ENCODE measurements at places on chromosomes 6 and 20.

DNA sequence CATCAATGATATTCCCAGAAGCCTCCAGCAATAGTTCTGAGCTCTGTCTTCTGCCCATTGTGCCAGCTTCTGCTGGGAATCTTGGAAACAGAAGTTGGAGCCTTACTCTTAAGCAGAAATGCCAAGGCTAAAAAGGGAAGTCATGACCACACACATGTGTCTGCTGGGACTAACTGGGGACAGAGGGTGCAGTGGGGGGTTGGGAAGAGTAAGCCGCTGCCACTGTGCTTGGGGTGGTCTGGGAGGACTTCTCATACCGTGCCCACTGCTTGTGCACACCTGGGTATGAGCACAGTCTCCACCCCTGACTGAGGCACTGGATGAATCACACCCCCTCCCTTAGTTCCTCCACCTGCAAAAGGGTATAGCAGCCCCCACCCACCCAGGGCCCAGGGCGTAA is 90.7 kb downstream of the CDC5L start:
- DNase-seq, result no peak

DNA sequence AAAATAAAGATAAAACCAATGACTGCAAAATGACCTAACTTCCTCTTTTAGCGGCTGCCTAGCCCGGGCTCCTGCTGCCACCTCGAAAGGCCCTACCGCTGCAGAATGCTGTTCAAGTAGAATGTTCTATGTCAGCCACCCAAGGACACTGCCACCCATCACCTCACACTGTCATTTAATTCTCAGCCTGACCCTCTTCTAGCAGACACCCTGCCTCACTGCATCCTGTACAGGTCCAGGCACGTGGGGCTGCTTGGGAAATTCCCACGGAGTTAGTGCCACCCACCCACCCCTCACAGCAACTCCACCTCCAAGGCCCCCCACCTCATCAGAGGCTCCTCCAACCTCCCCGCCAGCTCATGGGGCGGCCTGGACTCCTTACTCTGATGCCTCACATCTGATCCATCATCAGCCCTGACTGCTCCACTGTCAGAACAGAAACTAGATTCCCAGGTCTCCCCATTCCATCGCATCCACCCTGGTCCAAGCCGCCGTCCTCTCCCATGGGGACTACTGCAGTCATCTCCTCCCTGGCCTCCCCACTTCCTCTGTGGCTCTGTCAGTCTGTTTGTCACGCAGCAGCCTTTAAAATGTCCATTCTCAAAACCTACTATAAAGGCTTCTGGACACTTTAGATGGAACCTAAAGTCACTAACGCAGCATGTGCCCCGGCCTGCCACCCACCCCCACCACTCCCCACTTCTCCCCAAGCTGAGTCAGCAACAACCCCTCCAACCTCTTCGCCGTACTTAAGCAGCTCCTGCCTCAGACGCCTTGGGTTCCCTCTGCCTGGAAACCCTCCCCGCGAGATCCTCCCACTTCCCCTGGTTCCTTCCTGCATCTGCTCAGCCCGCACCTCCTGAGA is 17.0 kb downstream of the NFATC2 start:
- no peak for DNase-seq

- no peak for DNase-seq
These were observed 20.7 kb downstream of the COL19A1 start for GRCh38 chr6:69887026-69887425.

- DNase-seq, result no peak
These were observed 37.2 kb upstream of the FAM83D start for GRCh38 chr20:38889050-38889449.

DNA sequence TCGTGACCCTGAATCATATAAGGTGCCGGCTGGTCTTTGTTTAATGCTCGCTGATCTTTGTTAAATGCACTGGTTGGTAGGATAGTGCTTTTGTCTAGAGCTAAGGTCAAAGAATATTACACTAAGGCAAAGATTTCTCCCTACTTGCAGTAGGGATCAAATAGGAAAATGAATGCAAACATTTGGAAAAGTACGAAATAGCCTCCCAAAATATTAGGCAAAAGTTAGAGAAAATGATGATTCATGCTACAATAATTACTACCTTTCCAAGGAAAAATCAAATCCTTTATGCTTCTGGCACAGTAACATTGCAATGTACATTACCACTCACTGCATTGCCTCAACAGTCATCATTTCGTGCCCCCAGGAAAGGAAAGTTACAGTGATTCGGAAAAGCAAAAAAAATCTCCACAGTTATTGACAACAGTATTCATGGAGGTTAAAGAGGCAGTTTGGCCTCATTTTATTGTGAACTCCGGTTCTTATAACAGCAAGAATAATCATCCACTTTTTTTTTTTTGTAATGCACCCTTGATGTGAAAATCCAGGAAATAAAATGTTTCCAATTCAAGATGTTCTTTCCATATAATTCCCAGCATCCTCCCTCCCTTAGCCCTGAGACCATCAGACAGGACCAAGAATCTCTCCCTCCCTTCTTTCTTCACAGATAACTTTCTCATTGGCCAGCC is 61.7 kb upstream of the ZMYND8 start:
- no peak for DNase-seq

DNA sequence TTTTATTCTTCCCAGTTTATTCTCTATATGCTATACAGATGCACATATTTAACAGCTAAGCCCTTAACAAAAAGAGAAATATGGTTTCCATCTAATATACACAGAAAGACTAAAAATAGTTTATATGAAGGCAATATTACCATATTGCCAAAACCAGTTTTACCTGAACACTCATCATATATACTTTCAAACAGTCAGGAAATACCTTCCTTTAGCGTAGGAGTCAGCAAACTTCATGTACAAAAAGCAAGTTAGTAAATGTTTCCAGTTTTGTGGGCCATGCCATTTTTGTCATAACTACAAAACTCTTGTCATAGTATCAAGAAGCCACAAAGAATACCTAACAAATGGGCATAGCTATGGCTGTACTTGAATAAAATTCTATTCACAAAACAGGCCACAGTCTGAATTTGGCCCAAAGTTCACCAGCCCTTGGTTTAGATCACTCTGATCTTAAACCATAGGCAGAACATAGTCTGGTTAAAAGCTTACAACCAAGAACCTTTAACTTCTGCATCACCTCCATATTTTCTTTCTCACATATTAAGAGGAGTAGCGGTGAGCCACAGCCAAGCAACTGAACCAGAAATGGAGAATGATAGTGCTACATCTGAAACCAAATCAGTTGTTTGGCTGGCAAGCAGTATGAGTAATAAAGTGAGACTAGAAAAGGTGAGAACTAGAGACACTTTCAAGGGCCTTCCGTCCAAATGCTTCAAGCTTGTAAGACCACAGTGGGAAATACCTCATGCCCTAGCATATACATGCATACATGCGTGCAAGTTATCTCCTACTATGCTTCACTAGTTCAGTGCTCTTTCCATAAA is 116.6 kb downstream of the PTPRK start:
- no peak for DNase-seq

GRCh38 chr6:111583221-111583620 is 22.5 kb downstream of the TRAF3IP2 start:
- peak; percentile 40 for DNase-seq

DNA sequence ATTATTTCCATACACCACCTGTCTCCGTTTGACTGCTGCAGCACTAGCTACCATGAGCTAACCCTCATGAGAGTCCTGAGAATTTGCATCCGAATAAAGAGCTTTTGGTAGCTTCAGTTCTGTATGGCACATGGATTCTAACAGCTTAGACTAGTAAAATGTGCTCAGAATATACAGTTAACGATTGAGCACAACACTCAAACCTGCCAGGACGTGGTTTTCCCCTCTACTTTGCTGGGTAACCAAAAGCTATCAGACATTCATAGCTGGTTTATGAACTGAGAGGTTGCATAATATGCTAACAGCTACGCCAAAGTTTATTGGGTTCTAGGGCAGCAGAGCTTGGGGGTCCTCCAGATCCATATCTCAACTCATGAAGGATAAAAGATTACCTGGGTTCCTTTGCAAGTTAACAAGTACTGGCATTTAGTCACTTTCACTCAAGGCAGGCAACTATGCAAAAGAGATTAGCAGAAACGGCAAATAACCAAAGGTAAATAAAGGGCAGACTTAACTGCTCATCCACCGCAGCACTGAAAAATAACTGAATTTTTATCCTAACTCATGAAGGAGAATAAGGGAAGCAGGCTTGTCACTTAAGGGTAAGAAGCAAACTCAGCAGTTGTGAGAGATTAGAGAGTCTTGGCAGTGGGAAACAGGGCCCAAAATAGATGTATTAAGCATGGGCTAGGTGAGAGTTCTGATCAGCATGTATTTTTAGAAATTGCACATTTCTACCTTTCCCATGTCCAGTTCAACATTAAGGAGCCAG is 29.4 kb downstream of the NUDT3 start:
- no peak for DNase-seq

DNA sequence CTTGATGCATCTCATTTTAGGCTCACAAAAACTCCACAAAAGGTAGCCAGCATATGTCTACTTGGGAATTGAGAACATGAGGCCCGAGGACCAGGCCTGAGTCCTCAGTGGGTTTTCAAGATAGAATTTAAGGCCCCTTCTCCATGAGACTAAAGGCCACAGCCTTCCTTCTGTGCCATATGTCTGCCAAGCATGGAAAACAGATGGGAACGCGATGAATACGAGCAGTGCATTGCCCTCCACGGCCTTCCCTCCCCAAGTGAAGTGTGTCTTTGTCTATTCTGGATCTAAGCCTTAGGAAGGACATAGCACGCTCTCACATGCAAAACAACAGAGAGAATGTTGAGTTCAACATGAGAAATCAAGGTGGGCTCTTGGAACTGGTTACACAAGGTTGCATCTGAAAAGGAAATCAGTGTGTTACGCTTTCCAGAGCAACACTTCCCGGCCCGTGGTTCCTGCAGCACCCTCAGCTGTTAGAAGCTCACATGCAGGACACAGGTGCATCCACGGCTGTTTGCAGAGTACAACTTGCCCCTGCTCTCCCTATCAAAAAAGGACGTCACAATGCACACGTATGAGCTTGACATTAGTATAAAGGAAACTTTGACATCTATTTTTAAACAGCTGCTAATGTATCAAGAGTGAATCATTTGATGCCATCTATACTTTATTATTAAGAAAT is 229.9 kb downstream of the NRN1 start:
- DNase-seq, result no peak

DNA sequence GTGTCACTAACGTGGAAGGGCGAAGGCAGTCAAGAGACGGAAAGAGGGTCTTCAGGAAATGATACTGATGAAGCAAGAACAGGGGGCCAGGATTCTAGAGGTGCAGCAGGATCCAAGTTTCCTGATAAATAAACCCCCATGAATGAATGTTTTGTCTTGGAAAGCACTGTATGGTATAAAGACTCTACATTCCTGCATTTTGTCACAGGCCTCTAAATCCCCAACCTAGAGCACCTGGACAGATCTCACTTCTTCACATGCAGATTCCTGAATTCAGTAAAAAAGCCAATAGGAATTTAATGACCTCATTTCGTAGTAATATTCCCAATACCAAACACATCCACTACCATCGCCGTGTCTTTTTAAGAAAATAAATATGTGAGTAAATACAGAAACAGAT is 577.8 kb downstream of the PRKN start:
- DNase-seq, result no peak

GRCh38 chr6:89079511-89080234 is 878 bp upstream of the PNRC1 start:
- DNase-seq, result peak; percentile 71

DNA sequence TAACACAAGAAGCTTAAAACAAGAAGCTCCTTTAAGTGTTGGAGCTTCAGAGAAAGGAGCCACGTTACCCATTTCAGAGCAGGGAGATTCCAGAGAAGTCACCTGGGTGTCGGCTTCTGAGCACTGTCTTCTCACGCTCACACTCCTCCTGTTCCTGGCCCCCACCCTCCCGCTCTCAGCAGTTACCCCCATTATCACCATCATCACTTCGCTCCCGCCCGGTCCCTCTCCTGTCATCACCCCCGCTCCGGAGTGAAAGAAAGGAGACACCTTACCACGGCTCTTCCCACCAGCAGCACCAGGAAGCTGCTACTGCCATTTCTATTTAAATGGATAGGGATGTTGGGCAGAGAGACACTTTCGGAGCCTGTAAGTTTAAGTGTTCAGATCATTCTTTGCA is 123.9 kb downstream of the GMPR start:
- no peak for DNase-seq
